Ecto neural progenitor cell (in vitro differentiated cells): ENCODE measurements at places on chromosomes 2 and 18.

- no peak for DNase-seq
These were observed 33.7 kb downstream of the RNF152 start for GRCh38 chr18:61859113-61859512.

GRCh38 chr2:84846041-84846663, 34.7 kb downstream of the TRABD2A start:
- DNase-seq: no peak

- DNase-seq: no peak
These were observed 98.5 kb upstream of the CD226 start for GRCh38 chr18:70046207-70046606.

DNA sequence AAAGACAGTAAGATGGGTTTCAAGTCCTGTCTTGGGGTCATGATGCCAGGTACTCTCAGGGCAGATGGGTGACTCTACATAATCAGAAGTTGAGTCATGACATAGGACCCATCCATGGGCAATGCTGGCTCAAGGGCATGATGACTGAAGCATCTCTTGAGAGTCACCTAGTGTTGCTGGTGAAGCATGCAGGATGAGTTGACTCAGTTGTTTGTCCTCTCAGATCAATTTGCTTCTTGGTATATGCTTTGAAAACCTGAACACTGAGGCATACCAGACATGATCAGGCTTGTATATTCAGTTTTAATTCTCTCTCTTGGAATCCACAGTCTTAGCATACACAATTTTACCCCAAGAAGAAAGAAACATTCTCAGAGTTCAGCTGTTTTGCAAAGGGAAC, 658.9 kb upstream of the NXPH2 start:
- DNase-seq: no peak

DNA sequence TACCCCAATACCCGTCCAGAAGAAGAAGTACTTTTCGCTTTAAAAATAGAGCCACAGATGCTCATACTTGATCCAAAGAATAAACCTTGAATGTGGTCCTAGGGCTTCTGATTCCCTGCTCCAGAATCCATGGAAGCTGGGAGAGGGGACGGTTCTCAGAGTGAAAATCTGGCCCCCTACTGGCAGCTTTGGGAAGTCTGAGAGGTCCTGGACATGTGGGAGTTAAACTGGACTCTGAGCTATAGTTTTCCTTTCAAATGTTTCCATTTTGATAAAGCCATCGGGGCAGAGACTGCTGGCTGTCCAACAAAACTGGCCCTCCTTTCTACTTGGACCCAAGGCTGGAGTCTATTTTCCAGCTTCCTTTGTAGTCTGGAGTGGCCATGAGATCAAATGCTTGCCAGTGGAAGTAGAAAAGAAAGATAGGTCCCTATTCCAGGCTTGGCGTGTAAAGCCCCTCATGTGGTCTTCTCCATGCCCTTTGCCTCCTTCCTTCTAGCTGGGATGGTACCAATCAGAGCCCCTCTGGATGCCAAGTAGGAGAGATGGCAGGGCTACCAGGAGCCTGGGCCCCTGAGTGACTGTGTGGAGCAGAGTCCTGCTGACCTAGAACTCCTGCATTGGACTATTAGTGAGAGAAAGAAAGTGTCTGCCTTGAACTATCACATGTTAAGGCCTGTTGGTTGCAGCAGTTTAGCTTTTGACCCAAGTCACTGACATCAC, 37.7 kb upstream of the TBC1D8 start:
- DNase-seq: peak; percentile 59

DNA sequence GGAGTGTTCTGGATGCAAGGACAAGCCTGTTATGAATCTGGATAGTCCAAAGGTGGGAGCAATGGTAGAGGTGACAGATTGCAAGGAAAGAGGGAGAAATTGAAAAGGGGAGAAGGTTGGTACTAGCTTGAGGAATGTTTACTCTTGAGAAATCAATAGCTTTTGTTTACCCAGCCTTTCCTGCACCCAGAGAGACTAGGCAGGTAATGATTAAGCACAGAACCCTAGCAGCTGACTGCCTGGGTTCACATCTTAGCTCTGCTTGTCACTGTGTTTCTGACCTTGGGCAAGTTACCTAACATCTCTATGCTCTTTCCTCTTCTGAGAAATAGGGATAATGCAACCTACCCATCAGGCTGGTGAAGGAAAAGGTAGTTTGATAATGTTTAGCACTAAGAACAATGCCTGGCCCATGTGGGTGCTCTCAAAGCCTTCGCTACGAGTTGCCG, 178.6 kb downstream of the MGAT5 start:
- DNase-seq: no peak

- no peak for DNase-seq
These were observed 64.9 kb upstream of the PSMD14 start for GRCh38 chr2:161243312-161243711.

- no peak for DNase-seq
These were observed 15.2 kb downstream of the MMADHC start for GRCh38 chr2:149572102-149572953.

- DNase-seq: no peak
These were observed 1108.1 kb upstream of the LRRTM1 start for GRCh38 chr2:81412681-81413080.

DNA sequence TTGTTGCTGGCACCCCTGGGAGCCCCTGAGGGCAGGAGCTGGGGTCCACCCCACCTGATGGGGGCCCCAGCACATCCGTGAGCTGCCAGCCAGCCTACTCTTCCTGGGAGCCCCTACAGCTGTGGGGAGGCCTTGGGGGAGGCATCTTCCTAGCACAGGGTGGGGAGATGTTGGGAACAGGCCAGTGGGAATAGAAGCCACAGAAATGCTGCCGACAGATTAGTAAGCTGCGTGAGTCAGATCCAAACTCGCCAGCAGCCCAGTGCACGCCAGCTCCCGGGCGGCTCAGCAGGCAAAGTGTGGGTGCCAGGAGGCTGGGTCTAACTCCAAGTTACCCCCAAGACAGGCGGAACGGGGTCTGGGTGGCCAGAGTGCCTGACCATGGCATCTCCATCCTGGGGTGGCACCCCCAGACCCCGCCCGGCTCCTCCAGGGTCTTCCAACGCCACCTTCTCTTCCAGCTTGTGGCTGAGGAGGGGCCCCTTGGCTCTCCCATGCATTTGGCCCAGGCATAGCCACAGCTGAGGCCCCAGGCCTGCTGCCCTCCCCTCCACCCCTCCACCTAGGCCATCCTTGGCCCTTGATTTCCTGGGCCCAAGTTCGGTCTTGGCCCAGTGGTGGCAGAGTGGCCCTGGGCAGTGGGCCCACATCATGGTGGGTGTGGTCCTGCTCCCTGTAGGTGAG, 15.3 kb downstream of the CROCC2 start:
- no peak for DNase-seq

GRCh38 chr18:51235009-51235789, 37.7 kb upstream of the MEX3C start:
- no peak for DNase-seq

DNA sequence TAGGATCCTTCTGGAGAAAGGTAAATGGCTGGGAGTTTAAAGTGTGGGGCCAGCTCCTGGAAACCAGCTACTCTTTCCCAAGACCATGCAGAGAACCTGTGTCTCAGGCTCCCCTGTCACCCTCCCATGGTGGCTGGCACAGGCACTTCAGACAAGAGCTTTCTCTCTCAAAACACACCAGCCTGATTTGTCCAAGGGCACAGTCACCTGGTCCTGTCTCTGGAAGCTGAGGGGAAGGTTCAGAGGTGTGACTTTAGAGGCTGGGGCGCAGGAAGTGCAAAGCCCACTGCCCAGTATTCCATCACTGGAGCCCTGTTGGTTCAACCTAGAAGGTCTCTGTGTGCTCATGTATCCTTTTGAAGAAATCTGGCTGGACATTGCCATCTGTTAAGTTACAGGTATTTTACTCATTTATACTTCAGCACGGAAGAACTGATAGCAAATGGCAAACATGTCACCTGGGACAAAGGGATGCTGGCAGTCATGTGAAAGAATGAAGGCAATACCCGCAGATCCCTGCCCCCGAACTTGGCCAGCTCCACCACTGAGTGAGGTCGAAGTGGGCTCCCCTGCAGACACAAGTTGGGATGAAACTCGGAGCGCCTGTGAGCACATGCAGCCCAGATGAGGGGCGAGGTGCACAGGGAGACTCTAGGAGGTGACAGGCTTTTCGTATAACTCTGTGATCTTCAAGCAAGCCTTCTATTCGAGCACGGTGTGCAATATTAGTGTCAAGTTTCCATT, 96.9 kb upstream of the MGAT4A start:
- no peak for DNase-seq

DNA sequence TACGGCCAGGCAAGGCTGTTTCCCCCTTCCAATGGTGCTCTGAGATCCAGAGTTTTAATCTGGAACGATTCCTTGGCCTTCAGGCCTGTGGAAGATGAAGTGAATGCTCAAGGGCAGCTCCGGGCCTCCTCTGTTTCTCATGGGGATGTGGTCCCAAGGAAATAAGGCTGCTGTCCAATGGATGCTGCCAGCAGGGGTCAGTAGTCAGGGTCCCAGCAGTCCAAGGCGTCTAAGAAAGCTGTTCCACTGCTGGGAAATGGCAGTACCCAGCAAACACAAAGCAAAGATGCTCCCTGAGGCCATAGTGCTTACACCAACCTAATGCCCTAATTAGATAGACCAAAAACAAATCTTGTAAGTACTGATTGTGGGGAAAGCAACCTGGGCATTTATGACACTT, 12.5 kb downstream of the NMS start:
- DNase-seq: no peak

DNA sequence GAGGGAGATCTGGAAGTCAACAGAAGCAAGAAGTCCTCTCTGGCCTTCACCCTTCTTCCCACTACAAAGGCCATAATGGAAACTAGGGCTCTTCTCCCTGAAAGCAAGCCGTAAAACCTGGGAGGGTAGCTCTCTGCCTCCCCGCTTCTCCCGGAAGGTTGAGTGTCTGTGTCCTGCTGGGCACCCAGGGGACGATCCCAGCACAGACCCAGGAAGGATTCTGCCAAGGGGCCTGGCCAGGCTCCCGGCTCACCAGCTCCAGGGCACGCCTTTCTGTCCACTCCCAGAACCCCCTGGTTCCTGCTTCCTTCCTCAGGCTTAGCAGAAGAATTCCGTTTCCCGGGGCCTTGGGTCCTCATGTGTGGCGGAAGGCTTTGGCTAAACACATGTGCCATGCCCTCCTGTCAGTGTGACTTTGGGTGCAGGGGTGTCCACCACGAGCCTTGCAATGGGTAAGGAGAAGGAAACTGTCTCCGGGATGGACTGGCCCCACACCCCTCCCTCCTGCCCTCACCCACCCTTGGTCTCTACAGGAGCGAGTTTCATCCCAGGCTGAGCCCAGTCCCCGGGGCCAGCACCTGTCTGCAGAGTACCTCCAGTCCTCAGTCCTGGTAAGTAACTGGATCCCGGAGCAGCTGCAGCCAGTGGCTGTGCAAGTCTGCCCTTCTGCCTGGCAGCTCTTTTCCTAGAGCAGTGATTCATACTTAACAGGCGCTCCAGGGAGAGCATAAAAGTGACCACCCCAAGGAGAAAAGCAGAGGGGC, 135.8 kb downstream of the TPO start:
- DNase-seq: no peak
